ENCODE measurements at places on chromosomes 13 and 19.

DNA sequence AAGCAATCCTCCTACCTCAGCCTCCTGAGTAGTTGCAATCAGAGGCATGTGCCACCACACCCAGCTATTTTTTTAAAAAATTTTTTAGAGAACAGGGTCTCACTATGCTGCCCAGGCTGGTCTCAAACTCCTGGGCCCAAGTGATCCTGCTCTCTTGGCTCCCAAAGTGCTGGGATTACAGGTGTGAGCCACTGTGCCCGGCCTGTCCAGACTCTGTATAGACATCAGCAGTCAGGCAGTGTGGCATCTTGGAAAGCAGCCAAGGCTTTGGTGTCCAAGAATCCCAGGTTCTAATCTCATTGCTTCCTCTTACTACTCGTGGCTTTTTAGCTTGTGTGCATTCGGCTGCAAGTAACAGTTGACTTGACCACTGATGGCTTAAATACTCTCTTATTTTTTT lies 43.4 kb downstream of the BICRA start:
- no peak for DNase-seq

- DNase-seq: no peak
These were observed 42.9 kb downstream of the CRYL1 start for GRCh38 chr13:20482787-20483186.

DNA sequence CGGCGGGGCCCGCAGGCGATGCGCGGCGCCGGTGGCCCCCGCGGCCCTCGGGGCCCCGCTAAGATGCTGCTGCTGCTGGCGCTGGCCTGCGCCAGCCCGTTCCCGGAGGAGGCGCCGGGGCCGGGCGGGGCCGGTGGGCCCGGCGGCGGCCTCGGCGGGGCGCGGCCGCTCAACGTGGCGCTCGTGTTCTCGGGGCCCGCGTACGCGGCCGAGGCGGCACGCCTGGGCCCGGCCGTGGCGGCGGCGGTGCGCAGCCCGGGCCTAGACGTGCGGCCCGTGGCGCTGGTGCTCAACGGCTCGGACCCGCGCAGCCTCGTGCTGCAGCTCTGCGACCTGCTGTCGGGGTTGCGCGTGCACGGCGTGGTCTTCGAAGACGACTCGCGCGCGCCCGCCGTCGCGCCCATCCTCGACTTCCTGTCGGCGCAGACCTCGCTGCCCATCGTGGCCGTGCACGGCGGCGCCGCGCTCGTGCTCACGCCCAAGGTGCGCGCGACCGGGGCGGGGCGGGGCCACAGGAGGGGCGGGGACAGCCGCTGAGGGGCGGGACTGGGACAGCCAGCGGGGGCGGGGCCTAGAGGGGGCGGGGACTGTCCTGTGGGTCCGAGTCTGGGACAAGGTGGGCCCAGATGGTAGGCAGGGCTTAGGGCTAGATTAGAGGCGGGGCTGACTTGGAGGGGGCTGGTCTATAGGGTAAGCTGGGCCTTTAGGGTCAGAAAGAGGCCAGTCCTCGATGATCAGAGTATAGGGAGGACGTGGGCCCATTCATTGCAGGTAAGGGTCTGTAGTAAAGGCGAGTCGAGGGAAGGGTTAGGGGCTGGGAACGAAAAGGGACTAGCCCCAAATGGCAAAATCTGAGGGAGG lies 5.1 kb downstream of the GRIN2D start:
- peak; percentile 79 for DNase-seq

- no peak for DNase-seq
These were observed 260.0 kb downstream of the MYO16 start for GRCh38 chr13:108889324-108889984.

DNA sequence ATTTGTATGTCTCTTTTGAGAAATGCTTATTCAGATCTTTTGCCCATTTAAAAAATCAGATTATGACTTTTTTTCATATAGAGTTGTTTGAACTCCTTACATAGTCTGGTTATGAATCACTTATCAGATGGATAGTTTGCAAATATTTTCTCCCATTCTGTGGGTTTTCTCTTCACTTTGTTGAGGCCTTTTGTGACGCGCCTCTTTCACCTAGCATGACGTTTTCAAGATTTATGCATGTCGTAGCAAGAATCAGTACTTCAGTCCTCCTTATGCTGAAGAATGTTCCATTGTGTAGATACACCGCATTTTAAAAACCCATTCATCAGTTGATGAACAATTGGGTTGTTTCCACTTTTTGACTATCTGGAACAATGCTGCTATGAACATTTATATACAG lies 13.4 kb downstream of the PABPC3 start:
- DNase-seq: no peak

GRCh38 chr13:97904059-97904458 lies 49.4 kb upstream of the IPO5 start:
- no peak for DNase-seq

DNA sequence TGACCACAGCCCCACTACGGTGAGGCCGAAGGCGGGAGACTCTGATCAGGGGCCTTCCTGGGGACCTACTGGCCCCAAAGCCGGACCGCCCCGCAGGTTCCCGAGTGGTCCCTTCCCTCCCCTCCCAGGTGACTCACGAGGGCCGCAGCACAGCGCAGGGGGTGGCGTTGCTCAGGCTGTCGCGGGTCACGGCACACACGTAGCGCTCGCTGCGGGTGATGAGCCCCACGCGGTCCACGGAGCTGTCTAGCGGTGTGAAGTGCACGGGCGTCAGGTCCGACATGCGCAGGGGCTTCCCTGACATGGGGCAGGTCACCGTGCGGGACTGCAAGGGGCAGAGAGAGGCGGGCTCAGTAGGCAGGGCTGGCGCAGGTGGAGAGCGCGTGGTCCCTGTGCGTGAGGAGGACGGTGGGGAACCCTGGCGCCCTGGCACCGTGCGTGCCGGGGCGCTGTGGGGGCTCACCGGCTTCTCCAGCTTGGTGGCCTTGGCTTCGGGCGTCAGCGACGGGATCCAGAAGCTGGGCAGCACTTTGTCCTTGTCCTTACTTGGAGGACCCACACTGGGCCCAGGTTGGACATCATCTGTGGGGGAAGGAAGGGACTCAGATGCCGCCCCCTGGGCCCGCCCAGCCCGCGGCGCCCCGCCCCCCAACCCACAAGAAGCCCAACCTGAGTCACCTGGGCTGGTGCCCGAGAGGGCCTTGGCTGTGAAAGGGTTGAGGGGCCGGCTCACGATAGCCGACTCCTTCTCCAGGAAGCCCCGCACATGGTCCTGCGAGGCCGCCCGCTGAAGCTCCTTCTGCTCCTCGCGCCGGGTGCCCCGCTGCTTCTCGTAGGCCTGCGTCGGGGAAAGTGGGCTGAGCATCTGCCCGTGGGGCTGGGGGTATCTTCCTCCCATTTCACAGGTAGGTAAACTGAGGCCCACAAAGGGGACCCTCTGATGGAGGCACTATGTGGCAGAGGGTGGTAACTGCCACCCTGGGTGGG lies 23.7 kb downstream of the NOSIP start:
- no peak for DNase-seq

DNA sequence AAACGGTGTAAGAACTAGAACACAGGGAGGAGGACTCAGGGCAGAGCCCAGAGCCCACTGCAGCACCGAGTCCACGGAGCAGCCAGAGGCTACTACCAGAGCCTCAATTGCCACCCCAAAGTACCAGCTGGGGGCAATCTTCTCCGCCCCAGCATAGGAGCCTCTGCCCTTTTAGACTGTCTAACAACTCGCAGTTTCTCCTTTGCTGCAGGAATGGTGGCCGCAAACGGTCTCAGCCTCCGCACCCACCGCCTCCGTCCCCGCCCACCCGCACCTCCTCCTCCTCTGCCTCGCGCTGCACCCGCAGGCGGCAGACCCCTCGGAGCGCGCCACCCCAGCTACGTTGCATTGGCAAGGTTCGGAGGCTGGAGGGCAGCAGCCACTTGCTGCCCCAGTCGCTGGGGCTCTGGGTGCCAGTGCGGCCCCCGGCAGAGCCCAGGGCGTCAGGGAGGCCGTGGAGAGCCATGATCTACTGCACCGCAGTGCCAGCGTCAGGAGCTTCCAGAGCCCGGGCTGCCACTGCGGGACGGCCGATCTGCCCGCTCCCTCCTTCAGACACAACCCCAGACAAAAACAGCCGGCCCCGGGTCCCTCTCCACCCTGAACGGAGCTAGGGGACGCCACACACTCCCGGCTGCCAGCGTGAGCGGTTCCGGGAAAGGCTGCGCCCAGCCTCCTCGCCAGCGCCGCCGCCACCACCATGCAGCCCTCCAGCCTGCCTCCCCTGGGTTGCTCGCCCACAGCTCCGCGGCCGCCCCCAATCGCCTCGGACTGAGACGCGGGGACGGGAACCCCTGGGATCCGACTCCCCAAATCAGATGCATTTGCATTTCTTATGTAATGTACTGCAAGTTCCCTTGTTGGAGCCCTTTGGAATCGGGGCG lies 1.8 kb downstream of the FGF14 start:
- no peak for DNase-seq

- DNase-seq: no peak
These were observed 15.4 kb downstream of the AP1M1 start for GRCh38 chr19:16213076-16213475.

- DNase-seq: no peak
These were observed 2.1 kb upstream of the PCDH8 start for GRCh38 chr13:52850396-52851136.

- DNase-seq: no peak
These were observed 437.0 kb downstream of the KLF12 start for GRCh38 chr13:73697166-73697565.

DNA sequence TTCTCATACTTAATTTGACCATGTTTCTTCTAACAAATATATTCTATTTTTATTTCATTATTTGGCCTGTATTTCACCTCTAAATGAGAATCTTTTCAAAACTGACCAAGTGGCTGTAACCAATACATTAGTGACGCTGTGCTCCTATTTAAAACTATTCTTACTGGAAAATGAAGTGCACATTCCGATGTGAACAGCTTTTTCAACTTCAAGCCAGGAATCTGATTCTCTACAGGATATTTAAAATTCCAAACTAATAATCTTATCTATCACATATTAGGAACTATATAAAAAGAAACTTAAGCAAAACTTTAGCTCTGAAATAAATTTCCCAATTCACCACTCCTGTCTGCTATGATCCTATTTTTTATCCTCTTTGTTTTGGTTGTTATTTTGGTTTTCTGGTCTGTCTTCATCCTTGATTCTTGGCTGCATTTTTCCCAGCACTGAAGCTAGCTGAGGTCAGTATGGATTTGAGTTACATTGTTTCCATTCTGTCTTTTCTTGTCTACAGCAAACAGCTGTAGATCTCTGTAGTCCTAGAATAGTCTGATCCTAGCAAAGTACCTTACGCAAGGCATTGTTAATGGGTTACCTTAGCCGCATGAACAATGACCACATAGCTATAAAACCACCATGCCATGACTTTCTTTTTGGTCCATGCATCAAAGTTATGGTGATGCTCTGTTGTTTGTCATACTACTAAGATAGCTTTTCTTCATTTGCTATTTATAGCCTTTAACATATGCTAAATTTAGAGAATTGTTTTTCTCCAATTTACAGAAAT lies 748.6 kb upstream of the SPRY2 start:
- DNase-seq: no peak

DNA sequence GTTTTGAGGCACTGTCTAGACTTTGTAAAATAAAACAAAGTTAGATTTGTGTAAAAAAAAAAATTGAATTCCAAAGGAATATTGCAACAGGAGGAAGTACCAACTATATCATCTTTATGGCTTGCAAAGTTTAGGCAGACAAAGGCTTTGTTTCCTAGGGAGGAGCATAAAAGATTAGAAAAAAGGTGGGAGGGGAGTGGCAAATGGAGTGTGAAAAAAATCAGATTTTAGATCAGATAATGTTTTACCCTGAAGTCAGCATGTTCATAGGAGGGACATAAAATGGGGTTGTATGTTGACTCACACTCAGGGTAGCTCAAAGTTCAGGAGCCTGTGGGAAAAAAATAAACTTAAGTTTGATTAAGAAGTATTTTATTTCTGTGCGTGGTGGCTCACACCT lies 3.7 kb downstream of the ZNF85 start:
- DNase-seq: no peak

DNA sequence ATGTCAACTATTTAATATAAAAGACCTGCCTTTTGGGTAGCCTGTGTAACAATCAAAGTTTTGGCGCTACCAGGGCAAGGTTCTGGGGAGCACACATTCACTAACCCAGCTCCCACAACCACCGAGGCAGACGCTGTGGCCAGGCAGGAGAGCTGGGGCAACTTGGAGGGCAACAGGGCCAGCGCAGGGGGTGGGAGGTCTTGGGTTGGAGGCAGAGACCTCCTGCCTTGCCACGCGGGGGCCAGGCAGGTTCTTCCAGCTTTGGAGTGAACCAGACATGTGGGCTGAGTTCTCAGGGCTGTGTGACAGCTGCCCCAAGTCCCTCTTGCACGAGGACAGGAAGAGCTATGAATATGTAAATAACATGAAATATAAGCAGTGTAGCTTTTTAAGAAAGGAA lies 30.3 kb upstream of the MCF2L start:
- no peak for DNase-seq

DNA sequence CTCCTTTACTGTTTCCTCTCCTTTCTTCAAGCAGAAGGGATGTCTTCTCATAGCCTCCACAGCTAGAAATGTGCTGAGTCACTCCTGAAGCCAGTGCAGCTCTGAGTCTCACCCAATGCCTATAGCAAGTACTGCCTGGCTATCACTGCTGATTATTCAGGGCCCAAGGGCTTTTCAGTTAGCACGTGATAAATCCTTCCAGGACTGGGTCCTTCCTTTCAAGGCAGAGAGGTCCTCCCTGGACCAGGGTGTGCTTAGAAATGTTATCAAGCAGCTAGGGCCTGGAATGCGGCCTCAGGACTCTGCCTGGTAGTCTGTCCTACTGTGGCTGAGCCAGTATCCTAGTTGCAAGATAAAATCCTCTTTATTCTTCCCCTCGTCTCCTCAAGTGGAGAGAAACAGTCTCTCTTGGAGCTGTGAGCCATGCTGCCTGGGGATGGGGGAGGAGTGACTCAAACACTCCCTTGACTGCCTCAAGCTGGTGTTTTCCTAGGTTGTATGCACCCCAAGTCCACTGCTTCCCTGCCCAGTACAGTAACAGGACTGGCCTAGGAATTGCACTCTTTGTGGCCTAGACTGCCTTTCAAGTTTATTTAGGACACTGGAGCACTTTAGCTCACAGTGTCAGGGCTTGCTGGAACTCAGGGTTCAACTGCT lies 198.7 kb upstream of the SERP2 start:
- DNase-seq: no peak

GRCh38 chr13:98996046-98996445 lies 18.2 kb upstream of the DOCK9 start:
- no peak for DNase-seq

DNA sequence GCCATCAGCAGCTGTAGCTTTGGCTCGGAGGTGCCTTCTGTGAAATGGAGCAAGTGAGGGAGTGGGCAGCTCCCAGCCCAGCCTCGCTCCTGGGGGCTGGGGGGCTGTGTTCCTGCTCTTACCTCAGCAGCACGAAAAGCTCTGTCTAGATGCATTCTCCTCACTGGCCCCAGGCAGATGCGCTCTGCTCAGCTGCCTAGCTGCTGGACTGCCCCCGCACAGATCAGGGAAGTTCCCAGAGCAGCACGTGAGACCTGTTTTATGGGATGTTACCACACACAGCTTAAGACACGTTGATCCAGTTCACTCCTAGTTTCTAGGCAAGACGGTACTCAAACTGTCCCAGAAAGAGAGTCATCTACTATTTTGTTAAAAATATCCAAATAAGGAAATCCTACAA lies 13.6 kb downstream of the LCP1 start:
- no peak for DNase-seq

All from GM12864 (cell line).